Cardiac muscle cell (in vitro differentiated cells and primary cell): ENCODE measurements at places on chromosomes 3 and 15. TPM values are rescaled to one million over a fixed set of nuclear protein-coding genes. Genes with fewer than 3 reads are reported as not detected.

- no peak for DNase-seq
Observed at GRCh38 chr3:123147754-123148535, 53.8 kb upstream of the SEC22A start.

GRCh38 chr3:180036671-180037455 lies at the start of gene PEX5L:
Gene PEX5L, minus strand, starts transcription at chr3:180036937. Its CDS starts 338 bp downstream, at chr3:180036599.
- peak; percentile 90 for DNase-seq

- peak; percentile 85 for DNase-seq
Observed at GRCh38 chr15:65870889-65871533, 1.7 kb downstream of the RAB11A start.

GRCh38 chr3:10708216-10708893 lies 107.7 kb upstream of the SLC6A11 start:
- no peak for DNase-seq

DNA sequence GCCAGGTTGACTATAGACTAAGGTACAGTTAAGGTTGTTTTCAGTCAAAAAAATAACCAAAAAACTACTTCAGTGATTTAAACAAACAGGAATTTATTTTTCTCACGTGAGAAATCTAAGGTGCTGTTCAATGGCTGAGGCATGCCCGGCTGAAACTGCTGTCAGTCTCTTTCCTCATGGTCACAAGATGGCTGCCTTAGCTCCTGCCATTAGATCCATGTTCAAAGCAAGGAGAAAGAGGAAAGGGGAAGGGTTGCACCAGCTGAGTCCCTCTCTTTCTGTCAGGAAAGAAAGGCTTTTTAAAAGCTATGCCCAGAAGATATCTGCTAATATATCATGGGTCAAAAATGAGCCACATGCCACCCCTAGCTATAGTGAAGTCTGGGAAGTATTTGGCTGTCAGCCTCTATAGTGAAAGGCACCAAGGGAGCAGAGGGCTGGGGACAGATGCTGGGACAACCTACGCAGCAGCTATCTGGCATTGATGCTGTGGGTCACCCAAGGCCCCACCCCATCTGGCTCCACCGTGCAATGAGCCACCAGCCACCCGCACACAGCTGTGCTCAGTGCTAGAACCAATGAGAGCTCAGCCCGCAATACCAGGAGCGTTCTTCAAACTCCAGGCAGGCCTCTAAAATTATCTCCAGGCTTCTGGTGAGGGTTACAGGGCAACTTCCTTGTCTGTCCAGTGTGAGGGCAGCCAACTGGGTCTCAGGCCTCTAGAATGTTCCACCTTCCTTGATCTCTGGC lies 64.7 kb upstream of the GATA2 start:
- DNase-seq = no peak

DNA sequence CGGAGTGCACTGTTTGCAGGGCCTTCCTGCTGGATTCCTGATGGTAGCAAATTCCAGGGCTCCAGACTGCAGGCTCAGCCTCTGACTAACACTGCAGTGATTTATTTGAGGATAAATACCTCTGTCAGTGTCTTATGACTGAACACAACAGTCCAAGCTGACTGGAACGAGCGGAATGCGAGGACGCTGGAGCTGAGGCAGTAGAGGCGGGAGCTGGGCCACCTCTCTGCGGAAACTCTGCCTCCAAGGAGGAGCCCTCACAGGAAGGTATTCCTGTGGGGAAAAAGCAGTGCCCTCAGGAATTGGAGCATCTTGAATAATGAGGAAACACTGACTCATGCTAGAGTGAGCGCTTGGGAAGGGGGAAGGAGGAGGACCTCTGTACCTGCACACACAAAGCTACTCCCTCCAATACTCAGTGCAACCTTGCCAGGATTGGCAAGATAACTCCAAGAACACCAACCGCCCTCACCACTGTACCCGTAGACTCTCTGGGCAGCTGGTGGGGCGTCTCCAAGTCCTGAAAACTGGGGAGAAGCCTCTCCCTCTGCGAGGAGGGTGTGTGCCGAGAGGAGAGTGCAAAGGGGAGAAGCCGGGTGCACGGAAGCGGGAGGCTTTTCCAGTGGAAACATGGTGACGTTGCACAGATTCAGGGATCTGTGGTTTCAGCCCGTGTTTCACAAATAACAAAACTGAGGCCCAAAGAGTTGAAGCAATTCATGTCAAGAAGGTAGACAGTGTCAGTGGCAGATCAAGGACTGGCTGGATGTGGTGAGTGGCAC lies 43.0 kb downstream of the VGLL4 start:
- DNase-seq = peak; percentile 82

- no peak for DNase-seq
Observed at GRCh38 chr3:5298453-5298852, 110.9 kb downstream of the EDEM1 start.

- no peak for DNase-seq
Observed at GRCh38 chr3:164640591-164640990, 437.7 kb downstream of the SI start.

- DNase-seq = no peak
Observed at GRCh38 chr15:34682674-34683073, 72.1 kb downstream of the GJD2 start.

DNA sequence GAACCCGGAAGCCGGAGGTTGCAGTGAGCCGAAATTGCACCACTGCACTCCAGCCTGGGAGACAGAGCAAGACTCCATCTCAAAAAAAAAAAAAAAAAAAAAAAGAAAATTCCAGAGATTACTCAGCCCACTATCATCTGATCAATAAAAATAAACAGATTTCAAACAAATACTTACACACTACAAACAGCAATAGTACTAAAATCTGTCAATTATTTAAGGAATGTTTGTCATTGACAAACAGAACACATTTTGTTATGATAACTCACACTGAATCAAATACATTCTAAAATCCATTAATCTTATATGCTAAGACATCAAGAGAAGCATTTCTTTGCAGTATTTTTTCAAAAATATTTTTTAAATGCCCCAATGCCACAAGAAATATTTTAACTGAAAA lies 7.6 kb downstream of the MYO9A start:
- no peak for DNase-seq

DNA sequence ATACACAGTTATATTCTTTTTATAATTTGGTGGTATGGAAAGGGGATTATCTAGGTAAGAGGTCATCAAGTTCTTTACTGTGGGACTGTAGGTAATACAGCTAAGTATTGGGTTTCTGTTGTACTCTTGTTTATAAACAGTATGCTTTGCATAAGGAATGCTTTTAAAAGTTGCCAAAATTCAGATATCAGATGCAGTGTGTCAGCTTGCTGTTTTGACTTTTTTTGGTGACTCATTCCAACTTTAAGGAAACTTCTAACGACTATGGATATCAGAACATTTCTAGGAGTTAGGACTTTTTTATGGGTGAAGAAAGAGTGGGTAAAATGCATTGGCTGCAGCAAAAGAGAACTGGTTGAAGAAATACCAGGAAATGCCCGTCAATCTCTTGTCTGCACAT lies 2.8 kb downstream of the SCAANT1 start:
- peak; percentile 34 for DNase-seq

- no peak for DNase-seq
Observed at GRCh38 chr15:48954538-48954937, 9.2 kb downstream of the SHC4 start.

DNA sequence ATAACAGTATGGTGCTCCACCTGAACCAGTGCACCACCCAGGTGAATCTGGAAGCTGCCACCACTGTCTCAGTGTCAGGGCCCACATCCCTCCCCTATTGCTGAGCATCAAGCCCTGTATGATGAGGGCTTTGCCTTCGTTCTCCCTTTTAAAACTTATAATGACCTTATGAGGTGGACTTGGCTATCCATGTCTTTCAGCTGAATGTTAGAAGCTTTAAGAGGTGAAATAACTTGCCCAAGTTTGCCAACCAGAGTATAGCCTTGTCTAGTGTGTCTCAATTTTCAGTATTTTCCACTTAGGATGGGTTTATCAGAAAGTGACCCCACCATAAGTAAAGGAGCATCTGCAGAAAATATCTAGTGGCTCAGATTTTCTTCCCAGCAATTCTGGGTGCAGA lies 87.8 kb downstream of the SHOX2 start:
- no peak for DNase-seq

DNA sequence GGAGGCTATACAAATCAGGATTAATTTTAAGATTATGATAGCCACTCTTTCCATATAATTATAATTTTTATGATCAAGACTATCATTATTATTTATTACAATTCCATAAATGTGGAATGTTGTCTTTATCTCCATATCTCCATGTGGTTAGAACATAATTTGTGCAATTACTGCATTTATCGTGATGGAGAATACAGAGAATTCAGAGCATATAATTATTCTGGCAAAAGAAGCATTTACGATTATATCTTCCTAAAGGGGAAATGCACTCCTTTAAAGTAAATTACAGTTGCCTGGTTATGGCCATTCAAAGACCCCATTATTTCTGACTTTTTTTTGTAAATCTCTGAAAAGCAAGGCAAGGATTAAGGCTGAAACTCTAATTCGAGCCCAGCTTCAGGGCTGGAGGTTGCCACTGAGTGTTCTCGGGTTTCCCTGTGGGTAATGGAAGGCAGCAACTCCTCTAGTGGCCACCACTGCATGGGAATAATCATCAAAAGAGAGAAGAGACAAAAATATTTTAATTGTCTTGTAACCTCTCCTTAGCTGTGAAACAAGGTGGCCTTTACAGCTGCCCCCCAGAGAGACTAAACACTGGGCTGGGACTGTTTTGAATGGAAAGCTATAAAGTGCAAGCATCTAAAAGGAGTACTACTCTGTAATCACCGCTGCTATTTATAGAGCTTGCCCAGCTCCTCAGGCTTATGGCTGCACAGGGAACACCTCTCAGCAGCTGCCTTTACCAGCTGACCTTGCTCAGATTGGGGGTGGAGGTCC lies 59.8 kb upstream of the PRTG start:
- DNase-seq = peak; percentile 68

DNA sequence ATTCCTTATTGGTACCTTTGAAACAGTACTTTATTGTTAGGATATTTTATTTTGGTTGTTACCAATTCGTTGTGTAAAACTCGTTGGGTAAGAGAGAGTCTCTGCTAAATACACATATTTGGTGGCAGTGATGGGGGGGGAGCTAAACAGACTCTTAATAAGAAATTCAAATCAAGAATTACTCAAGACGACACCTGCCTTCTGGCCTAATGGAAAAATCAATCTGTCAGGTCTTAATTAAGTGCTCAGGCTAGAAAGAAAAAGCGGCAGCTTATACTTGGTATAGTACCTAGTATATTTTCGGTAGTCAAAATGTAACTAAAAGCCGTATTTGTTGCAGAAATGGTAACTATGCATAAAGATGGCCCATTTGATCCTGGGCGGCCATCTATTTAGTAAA lies 18.2 kb downstream of the FOXP1 start:
- no peak for DNase-seq

- DNase-seq = no peak
Observed at GRCh38 chr3:110783541-110783940, 288.1 kb upstream of the NECTIN3 start.

DNA sequence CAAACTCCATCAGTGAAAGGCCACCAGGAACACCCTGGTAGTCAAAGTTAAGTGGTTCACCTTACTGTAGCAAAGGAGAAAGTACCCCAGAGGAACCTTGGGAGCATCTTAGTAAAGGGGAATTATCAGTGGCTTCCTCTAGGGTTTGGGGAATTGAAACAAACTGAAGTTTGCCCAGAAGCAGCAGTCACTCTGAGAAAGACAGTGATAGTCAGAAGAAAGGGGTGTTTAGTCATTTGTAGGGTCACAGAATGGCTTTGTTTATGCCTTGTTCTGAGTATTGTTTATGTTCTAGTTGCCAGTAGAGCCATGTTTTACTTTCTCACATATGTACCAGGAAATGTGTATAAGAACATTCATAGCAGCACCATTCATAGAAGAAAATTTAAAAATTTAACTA lies 93.8 kb downstream of the FHIT start:
- no peak for DNase-seq

DNA sequence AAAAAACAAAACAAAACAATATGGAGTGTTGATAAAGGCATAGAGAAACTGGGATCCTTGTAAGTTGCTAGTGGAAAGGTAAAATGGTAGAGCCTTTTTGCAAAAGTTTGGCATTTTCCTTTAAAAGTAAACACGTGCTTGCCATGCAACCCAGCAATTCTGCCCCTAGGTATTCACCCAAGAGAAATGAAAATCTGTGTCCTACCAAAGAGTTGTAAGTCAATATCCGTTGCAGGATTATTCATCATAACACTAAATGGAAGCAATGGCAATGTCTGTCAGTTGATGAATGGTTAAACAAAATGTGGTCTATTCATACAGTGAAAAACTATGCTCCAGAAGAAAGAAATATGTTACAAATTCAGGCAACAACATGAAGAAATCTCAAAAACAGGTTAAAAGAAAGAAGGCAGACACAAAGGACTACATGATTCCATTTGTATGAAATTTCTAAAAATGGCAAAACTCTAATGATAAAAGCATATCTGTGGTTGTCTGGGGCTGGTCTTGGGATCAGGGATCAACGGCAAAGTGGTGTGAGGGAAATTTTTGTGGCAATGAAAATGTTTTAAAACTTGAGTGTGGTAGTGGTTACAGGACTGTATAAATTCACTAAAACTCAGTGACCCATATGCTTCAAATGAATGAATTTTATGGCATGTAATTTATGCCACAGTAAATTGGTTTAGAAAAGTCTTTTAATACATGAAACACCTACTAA lies 229.6 kb downstream of the OPA1 start:
- DNase-seq = no peak

GRCh38 chr15:64288577-64288976 lies 67.4 kb downstream of the CSNK1G1 start:
- no peak for DNase-seq

- DNase-seq = no peak
Observed at GRCh38 chr3:36652104-36652503, 112.2 kb downstream of the DCLK3 start.

- DNase-seq = no peak
Observed at GRCh38 chr3:120415756-120416155, 35.0 kb downstream of the FSTL1 start.

DNA sequence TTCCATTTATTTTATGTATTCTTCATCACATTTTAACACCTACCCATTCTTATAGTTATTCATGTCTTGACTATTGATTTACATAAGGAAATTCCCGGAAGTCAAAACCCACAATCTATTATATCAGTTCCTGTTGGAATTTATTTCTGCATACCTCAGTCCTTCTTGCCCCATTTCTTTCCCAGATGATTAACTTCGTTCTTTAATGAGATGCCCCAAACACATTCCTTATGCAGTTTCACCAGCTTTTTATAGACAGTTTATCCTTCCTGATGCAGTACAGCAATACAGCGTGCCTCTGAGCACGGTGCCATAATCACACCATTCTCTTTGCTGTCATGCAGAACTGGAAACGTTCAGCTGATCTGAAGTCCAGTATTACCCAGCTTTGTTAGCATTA lies 175.8 kb upstream of the NANOGP8 start:
- no peak for DNase-seq

- DNase-seq = no peak
Observed at GRCh38 chr15:90873998-90874605, 5.7 kb downstream of the FURIN start.

The TIMMDC1 gene
- total RNA-seq = 106 and 110 TPM in 2 replicates

The CDV3 gene
- total RNA-seq = 69.2 and 100 TPM in 2 replicates

The ZNF660 gene
- total RNA-seq = 5.8 and 7.1 TPM in 2 replicates
